ENCODE measurements at places on chromosomes 7 and 10.

DNA sequence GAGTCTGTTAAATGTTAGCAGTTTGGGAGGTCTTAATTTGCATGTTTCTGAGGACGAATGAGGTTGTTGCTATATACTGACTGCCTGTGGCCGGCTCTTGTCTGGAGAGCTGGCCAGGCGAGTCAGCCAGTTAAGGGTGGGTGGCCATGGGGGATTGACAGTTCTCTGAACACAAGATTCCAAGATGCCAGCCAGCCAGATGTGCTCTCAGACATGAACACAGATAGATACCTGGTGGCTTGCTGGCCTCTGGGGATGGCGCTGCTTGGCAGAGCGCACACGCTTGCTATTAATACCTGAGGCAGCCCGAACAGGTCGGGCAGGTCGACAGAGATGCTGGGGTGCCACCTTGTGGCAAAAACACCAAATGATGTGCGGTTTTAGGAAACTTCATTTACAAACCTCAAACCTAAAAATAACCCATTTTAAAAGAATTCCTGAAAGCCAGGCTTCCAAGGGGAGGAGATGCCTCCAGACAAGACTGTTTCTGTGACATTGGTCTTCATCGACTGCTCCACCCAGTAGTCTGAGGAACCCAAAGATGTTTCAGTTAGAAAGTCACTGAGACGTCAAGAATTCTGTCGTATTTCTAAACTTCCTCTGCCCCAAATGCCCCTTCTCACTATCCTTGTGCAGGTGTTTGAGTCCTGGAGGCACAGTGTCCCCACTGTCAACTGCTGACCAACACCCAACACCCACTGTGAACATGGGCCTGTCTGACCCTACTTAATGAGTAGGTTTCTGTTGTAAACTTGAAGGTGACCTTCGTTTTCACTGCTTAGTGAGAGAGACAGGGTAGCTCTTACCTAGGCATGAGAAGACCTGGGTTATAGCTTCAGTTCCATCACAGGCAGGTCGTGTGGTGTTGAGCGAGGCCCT lies 123.4 kb downstream of the NT5C2 start:
- peak; percentile 50 for DNase-seq

DNA sequence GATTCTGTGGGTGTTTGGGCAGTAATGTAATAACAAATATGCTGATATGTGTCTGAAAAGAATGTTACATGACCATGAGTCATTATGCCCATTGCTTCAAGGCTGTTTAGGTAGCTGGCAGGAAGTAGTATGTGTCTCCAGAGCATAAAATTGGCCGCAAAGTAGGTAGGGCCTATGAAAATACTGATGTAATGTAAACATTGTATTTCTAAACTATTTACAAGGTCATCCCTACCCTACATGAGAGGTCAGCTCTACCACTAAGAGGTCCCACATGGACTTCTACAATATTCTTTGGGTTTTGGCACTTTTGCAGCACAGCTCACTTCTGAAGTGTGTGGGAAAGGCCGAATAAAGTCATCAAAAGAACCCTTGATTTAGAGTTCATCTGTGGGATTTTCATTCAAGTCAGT lies 301.9 kb downstream of the AHR start:
- DNase-seq: no peak

DNA sequence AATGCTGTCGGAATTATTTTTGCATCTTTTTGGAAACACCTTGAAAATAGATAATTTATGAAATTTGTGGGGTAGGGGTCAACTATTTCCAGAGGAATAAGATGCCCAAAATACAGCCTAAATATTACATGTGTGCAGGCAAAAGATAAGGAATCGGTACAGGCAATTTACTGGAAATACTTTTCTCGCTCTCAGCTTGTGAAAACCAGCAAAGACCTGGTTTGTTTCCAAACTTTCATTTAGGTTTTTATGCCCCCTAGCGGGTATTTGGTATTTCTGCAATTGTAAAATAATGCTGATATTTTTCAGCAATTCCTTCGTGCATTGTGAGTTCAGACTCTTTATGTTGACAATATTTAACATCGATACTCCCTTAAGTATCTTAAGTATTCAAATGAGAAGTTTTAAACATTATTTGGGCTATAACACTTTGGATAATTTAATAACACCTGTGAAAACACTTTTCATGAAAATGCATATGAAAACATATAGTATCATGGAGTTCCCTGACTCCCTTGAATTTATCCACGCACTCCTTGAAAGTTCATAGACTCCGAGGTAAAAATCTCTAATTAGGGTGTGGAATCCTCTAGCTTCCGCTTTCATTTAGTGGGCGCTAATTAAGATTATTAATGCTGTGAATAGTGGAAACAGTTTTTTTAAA lies 132.4 kb downstream of the TSPAN12 start:
- DNase-seq: peak; percentile 35

- DNase-seq: peak; percentile 60
Measured at GRCh38 chr7:82810558-82811259, 352.0 kb downstream of the PCLO start.

- DNase-seq: no peak
Measured at GRCh38 chr7:105665684-105666083, 84.4 kb upstream of the EFCAB10 start.

DNA sequence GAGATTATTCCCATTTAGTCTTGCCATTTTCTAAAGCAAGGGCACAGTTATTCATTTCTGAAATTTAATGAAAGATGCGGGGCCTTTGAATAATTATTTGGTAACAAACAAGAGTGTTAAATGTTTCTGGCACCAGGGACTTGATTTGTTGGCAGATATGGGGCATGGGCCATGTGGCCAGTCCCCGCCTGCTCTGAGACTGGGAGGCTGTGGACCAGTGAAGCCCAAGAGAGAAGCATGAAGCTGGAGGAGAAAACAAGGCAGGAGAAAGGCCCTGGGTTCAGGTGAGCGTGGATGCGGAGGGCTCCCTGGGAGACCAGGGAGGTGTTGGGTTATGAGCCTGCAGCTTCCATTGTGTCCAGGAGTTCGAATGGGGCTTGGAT lies 378.5 kb downstream of the TCERG1L start:
- DNase-seq: no peak

DNA sequence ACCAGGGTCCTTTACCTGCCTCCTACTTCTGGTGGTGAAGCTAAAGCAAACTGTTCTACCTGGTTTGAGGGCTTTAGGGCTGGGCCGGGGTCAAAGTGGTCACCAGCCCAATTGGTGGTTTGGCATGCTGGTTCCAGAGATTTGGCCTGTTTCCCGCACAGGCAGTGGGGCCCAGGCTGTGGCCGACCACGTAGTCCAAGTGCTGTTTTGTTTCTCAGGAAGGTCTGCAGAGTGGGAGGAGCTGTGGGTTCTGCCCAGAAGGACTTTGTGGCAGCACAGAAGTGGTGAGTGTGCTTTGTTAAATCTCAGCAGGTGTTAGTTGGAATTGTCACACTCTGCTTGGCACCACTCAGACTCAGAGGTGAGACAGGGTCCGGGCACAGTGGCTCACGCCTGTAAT lies 85.8 kb downstream of the MKX start:
- no peak for DNase-seq

DNA sequence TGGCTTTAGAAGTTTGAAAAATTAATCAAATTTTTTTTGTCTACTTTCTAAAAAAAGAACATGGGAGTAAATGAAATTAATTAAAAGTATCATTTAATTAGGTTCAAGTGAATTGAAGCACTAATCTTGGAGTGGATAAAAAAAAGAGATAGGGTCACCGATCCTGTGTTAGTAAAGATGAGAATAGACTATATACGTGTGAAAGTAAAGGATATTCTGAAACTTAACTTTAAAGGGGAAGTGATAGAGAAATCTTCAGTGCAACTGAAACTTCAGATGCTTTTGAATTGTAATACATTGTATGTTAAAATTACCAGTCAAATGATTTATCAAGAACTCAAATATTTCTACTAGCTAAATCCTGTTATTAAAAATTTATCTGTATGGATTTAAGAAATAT lies 4.8 kb downstream of the NHLRC2 start:
- no peak for DNase-seq

DNA sequence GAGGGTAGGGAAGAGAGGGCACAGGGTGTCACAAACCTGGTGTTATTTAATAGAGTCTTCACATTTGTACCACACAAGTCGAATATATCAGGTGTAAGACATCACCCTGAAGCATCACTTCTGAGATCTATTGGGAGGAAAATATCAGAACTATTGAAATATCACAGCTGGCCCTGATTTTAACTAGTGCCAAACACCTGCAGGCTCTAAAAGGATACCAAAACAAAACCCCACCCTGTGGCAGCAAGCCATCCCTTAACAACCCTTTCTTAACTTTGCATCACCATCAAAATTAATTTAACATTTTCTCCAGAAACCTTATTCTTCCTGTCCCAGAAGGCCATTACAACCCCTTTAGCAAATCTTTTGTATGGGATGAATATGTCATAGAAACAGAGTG lies 365.4 kb downstream of the SUGCT start:
- no peak for DNase-seq

Measured in NCI-H526 treated with DMSO at 0.1 percent for 48 hours (cell line).